T-helper 1 cell (primary cell): ENCODE measurements at places on chromosomes 4 and X.

DNA sequence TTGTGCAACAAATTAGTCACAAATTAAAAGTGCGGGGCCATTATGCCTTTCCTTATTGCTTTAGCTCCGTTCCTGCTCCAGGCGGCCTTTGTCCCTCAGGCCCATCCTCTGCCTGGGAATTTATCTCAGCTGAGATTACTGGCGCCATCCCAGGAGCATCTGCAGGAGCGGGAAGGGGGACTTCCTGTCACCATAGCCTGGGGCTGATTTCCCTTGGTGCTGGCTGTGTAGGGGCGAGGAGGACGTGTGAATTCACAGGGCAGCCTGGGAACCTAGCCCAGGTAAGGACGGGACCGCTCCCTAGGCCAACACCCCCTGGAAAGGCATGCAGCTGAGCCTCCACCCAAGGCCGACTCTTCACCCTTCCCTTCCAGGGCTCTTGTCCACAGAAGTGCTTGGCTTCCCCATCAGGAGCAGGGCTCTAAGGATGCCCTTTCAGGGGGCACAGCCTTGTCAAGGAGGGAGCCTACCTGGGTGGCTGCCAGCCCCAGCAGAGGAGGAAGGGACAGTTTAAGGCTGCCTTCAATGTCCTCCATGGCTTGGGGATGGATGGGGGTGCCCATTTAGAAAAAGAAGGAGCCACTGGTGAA, 72.6 kb upstream of the NKX1-1 start:
- no peak for DNase-seq

DNA sequence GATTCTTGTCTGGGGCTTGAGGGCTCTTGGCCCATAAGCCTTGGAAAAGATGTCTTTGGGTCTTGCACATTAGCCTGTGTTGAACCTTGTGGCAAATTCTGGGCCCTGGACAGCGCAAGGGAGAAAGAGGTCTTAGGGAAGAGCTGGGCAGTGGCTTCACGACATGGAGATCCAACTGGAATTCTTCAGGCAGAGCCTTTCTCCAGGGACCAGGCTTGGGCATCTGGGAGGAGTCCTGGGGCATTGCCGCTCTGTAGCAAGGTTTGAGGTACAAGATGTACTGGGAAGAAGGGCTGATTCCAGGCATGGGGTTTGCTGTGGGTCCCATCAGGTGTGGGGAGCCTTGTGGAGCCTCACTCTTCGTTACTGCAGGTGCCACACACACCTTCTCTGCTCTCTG, 104.0 kb upstream of the ACTRT1 start:
- DNase-seq: no peak

GRCh38 chr4:7773401-7774180, 166.1 kb downstream of the AFAP1 start:
- no peak for DNase-seq

DNA sequence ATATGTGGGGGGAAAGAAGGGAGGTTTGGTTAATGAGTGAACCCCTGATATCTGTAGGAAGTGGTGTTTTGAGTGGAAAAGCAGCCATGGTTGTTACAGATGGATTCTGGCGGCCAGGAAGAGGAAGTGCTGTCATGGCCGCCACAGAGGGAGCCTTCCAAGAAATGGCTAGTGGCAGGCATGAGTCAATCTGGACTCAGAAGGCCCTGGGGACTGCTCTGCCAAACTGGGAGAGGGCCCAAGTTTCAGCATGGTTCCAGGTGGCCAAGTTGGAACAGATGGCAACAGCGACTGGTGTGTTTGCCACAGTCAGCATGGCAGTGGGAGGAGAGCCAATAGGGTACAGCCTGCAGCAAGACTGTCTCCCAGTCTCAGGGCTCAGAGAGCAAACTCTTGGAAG, 32.5 kb downstream of the ETDB start:
- no peak for DNase-seq

- no peak for DNase-seq
Observed at GRCh38 chrX:53080628-53081580, 1.3 kb upstream of the TSPYL2 start.

GRCh38 chrX:133698298-133698697, 283.0 kb upstream of the GPC4 start:
- no peak for DNase-seq

DNA sequence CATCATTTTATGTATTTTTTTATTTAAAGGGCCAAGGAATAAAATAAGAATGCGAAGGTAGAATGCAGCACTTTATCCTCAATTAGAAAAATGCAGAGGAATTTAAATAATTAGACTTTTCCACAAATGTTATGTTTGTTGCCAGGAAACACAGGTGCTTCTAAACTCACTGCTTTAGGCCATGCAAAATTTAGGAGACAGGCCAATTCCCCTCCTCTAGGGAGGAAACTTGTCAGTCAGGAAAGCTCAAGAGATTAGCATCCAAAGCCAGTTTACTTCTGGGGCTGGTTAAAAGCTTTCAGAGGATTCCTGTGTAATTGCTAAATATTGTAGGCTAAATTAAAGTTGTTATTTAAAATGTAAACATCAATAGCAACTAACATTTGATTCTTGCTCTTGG, 124.5 kb downstream of the DMD start:
- DNase-seq: no peak

- DNase-seq: no peak
Observed at GRCh38 chr4:96874657-96875056, 1034.8 kb downstream of the PDHA2 start.

DNA sequence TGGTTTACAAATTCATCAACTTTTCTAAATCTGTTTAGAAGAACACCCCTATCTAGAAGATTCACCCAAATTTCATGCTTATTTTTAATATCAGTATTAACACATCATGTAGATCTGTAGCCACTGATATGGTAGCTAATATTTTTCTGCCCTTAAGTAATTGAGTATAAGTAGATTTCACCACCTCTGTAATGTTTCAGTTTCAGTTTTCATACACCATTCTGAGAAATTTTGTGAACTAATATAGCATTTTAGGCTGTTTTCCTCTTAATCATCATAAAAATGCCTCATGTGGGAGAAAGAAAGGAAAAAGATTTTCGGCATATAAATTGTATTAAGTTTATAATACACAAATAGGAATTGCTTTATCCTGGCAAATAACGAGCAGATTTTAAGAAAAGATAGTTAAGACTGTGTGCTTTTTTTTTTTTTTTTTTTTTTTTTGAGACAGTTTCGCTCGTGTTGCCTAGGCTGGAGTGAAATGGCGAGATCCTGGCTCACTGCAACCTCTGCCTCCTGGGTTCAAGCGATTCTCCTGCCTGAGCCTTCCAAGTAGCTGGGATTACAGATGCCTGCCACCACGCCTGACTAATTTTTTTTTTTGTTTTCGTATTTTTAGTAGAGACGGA, 21.4 kb upstream of the RBPJ start:
- DNase-seq: no peak

- no peak for DNase-seq
Observed at GRCh38 chrX:32183066-32183465, 1028.3 kb downstream of the DMD start.

DNA sequence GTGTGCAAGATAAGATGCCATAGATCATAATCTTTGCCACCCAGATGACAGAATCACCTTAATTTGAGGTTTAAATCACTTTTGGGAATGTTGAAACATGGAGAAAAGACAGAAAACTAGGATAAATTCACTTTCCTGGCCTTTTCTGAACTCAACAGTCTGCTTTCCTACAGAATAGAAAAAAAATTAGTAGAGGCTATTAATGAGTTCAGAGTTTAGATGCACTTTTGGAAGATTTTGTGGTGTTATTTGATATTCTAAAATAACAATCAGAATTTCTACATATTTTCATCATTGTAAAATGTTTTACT, 195.9 kb downstream of the CAMK2D start:
- no peak for DNase-seq
